ENCODE measurements at places on chromosomes 6 and 20.

DNA sequence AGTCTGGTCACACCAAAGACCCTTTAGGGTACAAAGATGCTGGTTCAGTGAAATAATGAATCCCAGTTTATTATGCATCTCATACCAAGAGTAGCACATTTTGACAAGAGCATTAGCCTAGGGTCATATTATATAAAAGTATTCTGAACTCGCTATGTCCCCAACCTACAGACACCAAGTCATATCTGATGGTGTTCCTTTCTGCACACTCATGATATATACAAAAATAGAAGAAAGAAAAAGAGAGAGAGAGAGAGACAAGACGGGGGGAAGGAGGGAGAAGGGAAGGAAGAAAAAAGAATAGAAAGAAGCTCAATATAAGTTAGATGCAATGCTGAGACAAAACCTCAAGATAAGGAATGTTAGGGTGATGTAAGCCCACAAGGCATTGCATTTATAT lies 131.1 kb downstream of the DST start:
- DNase-seq, result no peak

DNA sequence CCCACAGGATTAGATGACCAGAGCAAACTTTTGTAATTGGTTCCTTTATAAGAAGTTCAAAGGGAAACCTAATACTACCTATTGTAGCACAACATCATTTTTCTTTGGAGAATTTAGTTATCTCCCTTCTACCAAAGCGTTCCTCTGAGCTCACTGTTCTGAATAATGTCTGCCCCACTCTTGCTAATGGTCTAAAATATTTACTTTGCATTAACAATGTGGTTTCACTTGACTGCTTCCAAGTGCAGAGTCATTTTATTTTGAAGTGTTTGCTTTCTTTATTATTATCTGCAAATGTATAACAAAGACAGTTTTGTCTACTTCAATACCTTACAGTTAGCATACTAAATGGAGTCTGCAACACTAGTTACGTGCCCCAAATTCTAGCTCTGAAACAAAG lies 15.0 kb downstream of the TRAPPC3L start:
- DNase-seq, result no peak

DNA sequence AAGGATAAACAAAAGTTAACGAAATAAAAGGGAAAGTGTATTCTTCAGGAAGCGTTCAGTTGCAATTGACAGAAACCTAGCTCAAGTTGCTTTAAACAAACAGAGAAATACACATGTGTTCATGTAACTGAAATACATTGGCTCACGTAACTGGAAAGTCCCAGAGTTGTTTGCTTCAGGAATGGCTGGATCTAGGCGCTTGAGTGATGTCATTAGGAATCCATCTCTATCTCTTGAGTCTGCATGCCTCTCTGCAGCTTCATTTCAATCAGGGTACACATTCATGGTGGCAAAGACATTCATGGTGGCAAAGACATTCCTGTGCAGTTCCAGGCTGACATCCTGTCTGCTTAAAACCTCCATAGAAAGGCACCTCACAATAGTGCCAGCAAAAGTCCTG lies 45.4 kb upstream of the EYA2 start:
- no peak for DNase-seq

- DNase-seq, result no peak
Measured at GRCh38 chr20:33600981-33601380, 61.1 kb upstream of the C20orf144 start.

GRCh38 chr6:88480816-88481215 lies 314.7 kb upstream of the CNR1 start:
- DNase-seq, result no peak

DNA sequence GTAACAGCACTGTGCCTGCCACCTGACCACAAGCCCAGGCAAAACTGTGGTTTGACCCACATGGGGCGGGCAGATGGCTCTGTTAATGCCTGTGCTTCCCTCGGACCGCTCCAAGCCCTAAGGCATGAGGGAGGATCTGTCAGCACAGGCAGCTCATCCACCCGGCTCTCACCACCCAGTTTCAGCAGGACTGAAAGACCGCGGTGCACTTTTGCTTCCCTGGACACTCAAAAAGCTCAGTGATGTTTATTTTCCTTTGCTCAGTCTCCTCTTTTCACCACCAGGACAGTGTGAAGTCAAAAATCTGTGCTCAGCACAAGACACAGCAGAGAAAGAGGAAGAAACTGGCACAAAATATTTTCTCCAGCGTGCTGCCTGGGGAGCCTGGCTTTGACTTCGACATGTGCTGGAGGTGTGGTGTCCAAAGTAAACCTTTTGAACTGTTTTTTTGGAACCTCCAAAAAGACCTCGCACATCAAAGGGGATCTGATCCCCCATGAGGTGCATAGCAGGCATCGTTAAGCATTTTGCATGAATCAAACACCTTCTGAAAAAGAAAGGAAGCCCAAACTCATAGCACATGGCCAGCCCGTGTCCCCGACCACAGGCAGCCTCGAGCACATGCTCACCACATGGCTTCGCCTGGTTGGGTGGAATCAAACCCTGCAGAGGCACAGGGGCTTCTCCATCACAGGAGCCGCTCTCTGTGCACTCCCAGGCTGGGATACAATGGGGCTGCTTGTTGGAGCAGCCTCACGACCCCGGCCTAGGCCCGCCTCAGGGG lies 441.7 kb upstream of the JARID2 start:
- DNase-seq, result no peak

DNA sequence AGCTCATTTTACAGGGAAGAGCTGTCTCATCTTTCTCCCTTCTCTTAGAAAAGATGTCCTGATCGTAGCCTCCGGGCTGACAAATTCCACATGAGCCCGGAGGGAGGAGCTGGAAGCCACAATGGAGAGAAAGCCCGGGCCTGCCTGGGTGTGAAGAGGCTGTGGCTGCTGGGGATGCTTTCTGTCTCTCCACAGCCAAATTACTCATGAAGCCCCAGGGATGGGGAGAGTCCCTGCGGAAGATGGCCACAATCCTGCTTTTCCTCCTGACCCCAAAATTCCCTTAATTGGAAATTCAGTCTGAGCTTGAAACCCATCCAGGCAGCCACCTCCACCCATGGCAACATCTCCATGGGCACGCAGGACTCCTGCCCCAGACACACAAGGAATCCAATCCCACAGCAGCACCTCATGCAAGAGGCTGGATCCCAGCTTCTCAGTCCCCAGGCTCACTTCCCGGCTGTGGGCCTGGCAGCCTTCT lies 32.4 kb downstream of the JPH2 start:
- DNase-seq, result no peak

DNA sequence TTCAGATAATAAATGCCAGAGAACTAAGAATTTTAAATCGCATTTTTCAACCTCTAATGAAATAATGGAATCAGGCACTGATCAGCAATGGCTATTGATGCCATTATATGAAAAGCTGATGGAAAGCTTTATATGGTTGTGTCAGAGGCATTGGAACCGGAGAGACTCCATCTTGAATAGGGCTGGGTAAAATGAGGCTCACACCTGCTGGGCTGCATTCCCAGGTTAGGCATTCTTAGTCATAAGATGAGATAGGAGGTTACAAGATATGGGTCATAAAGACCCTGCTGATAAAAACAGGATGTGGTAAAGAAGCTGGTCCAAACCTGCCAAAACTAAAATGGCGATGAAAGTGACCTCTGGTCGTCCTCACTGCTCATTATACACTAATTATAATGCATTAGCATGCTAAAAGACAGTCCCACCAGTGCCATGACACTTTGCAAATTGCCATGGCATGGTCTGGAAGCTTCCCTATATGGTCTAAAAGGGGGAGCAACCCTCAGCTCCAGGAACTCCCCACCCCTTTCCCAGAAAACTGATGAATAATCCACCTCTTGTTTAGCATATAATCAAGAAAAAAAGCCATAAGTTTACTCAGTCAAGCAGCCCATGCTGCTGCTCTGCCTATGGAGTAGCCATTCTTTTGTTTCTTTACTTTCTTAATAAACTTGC lies 40.2 kb upstream of the CD83 start:
- DNase-seq, result no peak

DNA sequence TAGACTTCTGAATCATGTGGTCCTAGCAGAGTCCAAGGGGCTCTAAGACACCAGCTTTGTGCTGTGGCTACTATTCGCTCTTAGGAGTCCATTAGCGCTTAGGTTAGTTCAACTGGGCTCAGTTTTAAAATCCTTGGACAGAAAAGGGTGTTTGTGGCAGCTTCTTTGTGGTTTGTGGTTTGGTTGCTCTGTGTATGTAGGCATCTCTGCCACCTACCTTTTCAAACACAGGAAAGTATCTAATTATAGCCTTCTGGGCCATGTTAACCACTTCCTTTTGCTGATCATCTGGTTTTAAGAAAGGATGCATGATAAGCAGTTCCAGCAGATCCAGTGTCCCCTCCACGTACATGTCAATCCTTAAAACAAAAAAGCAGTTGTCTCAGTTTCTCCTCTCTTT lies 10.8 kb downstream of the GSTA4 start:
- DNase-seq, result no peak

- no peak for DNase-seq
Measured at GRCh38 chr20:51695574-51696303, 72.5 kb downstream of the ATP9A start.

DNA sequence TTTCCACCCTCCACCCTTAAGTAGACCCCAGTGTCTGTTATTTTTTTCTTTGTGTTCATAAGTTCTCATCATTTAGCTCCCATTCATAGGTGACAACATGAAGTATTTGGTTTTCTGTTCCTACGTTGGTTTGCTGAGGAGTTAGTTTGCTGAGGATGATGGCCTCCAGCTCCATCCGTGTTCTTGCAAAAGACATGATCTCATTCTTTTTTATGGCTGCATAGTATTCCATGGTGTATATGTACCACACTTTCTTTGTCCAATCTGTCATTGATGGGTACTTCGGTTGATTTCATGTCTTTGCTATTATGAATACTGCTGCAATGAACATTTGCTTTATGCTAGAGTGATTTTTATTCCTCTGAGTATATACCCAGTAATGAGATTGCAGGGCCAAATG lies 301.2 kb downstream of the ADGRG6 start:
- DNase-seq, result no peak

DNA sequence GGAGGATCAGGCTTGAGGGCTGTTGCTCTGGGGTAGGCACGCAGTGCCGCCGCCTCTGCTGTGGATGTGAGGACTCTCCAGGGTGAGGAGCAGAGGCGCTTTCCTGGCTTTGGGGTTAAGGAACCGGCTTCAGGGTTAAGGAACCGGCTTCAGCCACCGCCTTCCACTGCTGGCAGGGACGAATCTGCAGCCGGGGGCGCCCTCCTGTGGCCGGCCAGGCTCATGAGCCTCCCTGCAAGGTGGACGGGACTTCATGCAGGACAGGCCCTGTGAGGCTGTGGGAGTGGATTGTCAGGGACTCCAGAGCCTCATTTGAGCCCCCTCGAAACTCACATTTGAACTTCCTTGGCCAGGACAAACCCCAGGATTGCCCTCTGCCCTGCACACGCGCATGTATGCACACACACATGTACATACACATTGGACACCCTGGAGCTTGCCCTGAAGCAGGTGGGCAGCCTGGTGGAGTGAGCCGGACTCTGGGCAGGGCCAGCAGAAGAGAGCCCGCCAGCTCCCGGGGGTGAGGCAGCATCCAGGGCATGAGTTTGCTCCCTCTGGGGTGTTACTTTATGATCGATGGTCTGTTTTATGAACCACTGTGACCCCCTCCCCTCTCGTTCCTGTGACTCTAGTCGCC lies 146.9 kb downstream of the PHACTR3 start:
- DNase-seq, result peak; percentile 23

DNA sequence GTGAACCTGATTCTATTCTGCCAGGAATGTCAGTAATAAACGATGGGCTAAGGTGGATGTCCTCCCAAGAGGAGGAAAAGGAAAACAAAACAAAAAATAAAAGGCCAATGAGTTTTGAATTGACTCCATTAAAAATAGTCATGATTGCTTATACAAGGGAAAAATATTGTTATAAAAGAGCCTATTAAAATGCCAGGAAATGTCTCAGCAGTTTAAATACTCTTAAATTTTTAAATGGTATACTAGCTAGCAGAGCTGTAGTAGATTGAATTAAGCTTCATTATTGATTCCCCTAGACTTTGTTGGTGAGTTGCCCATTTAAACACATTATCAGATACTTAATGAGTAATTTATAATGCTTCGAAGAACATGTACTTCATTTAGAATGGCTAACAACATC lies 990.9 kb upstream of the GJE1 start:
- DNase-seq, result no peak

DNA sequence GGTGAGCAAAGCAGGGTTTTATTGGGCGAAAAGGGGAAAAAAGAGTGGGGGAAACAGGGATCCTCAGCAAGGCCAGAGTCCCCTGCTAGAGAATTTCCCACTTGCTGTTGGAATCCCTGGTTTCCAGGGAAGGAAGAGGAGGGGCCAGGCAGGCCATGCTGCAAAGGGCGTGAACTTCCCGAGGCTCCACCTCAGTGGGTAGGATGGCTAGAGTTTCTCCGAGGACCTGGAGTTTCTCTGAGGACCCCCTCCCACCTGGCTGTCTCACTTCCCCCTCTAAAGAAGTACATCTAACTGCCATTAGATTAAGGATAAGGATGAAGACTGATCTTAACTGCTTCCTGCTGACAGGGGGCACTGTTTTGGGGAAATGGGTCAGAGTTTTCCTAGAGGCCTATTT lies 1239.3 kb upstream of the GJE1 start:
- no peak for DNase-seq

DNA sequence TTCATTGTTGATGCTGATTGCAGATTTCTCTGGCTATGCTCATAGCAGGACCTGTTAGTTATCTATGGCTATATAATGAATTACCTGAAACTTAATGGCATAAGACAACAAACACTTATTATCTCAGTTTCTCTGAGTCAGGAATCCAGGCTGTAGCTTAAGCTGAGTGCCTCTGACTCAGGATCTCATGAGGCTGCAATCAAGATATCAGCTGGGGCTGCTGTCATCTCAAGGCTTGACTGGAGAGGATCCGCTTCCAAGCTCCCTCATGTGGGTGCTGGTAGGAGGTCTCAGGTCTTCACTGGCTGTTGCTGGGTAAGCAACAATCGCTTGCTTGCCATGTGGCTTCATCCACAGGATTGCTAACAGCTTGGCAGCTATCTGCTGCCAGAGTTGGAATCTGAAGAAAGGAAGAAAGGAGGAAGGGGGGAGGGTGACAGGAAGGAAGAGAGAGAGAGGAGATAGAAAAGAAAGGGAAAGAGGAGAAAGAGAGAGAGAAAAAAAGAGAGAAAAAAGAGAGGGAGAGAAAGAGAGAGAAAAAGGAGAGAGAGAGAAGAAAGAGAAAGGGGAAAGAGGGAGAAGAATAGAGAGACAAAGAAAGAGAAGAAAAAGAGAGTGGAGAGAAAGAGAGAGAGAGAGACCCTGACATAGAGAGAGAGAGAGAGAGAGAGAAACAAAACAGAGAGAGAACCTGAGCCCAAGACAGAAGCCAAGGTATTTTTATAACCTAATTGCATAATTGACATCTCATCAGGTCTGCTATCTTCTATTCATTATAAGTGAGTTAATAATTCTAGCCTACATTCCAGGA lies 579.0 kb upstream of the BTBD3 start:
- DNase-seq, result no peak

- DNase-seq, result peak; percentile 77
Measured at GRCh38 chr6:137488150-137489045, 5.8 kb downstream of the OLIG3 start.

Measured in H1 (cell line).